ENCODE measurements at places on chromosomes 5 and 9. TPM values are rescaled to one million over a fixed set of nuclear protein-coding genes. Genes with fewer than 3 reads are reported as not detected.

Gene CFAP90
- not detected for total RNA-seq

Gene GRXCR2
- total RNA-seq: not detected

Gene C1QTNF3
- total RNA-seq: 1.7 TPM

- no peak for DNase-seq
These were observed 33.1 kb downstream of the APTX start for GRCh38 chr9:32968101-32969011.

GRCh38 chr5:30147976-30148375 is 1045.5 kb upstream of the CDH6 start:
- no peak for DNase-seq
